ENCODE measurements at places on chromosomes 7 and 10.

DNA sequence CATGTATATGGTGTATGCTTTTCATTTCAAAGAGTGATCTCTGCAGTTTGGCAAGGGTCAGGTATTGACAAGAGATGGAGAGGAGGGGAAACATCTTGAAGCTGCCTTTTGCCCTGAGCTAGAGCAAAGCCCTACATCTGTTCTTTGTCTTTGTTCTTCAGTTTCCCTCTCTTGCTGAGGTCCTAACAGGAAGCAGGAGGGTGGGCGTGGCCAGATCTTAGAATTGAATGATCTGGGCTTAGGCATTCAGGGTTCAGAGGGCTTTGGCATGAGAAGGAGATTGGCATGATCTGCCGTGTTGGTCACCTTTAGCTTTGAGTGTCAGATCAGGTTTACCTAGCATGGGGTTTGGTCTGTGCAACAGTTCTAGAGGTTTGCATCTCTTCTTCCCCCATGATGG is 41.3 kb downstream of the LRMDA start:
- DNase-seq: no peak

GRCh38 chr7:105261689-105262088 is 127.0 kb downstream of the SRPK2 start:
- no peak for DNase-seq

DNA sequence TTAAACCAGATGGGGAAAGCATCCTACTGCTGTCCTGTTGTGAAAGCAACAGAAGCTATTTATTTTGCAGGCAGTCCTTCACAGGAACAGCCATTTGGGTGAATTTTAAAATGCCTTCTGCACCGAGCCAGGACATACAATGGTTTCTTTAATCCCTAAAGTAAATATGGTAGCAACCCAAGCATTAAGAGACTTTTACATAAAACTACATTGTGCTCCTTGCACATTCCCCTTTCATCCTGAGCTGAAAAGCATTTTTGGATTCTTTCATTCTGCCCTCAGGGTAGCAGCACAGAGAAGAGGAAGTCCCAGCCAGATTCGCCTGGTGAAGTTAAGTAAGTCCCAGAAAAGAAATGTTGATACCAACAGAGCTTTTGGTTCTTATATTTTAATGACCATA is 84.0 kb upstream of the FAM3C start:
- no peak for DNase-seq

- no peak for DNase-seq
Observed at GRCh38 chr10:52314822-52315552, 906 bp downstream of the DKK1 start.

DNA sequence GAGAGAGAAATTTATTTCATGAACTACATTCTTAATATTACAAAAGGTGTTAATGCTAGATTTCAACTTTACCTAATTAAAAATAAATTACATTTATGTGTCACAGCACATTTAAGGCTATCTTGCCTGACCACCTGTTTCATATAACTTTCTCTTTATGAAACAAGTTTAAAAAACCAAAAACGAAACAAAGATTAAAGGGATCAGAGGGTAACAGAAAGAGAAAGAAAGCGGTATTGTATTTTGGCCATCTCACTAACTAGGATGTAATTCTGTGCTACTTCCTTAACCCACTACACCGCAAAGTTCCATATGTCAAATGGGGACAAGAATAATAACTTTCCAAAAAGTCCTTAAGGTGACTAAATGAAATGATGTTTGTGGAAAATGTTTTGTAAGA is 6.3 kb upstream of the RHOBTB1 start:
- no peak for DNase-seq

GRCh38 chr10:51867956-51868355 is 168.6 kb upstream of the CSTF2T start:
- DNase-seq: no peak

GRCh38 chr10:70943249-70943648 is 54.9 kb upstream of the PCBD1 start:
- no peak for DNase-seq

DNA sequence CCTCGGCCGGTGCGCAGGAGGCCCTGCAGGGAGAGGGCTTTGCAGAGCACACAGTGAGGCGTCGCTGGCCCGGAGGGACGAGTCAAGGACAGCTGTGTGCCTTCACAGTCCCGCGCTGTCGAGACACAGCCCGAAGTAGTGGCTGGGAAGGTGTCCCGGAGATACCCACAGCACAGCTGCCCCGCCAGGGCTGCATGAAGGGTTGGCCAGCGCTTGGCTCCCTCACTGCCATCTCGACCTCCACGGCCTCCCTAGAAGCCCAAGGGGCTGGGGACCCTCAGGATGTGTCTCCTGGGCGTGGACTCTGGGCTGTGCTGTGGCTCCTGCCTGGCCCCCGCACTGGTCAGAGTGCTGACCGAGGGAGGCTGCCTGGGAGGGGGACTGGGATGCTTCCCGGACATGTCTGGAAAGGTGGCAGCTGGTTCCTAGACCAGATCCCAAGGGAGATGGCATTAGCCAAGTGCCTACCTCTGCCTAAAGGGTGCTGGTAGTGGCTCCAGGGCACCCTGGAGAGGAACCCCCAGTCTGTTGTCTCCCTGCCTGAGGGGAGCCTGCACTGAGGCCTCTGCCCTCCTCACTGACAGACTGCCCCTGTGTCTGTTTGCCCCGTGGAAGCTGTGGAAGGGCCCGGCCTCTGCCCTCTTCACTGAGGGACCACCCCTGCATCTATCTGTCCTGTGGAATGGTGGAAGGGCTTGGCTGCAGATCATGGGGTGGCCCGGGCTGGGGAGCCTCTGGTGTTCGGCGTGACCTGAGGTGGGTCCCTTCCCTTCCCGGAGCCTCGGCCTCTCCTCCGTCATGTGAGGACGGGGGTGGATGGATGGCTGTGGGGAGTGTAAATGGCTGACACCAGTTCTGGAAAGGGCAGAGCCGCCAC is 5.8 kb downstream of the ELFN1 start:
- DNase-seq: no peak

- DNase-seq: no peak
Observed at GRCh38 chr10:75331081-75331480, 70.5 kb downstream of the ZNF503 start.

- no peak for DNase-seq
Observed at GRCh38 chr10:131490991-131491594, 179.6 kb upstream of the TCERG1L start.

DNA sequence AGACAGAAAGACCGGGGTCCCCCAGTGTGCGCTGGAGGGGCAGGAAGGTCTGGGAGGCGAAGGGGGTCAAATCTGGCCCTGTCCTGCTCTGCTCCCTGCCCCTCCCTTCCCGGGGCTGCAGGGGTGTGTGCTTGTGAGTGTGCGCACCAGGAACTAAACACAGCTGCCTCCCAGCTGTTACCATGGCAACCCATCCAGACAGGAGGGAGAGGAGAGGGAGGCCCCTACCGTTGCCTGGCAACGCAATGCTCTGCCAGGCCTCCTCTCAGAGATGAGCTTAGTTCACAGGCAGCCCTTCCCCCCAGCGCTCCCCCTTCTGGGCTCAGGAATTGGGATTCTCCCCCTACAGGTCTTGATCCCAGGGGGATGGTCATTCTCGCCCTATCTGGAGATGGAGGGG is 6.1 kb downstream of the NYAP1 start:
- no peak for DNase-seq

DNA sequence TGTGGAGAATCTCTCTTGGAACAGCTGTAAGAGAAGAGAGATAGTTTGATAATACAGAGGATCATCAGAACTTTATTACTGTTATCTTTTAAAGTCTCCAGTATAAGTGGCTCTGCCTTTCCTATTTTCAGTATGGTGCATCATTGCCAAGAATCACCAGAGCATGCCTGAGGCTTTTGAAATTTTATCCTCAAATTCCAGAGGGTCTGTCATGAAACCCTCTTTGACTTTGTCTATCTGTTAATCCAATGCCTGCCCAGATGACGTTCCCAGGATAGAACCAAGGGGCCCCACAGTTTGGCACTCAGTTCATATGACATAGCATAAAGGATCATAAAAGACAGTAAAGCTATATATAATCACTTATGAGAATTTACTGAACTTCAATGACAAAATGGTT is 35.3 kb upstream of the SEMA3C start:
- DNase-seq: no peak

DNA sequence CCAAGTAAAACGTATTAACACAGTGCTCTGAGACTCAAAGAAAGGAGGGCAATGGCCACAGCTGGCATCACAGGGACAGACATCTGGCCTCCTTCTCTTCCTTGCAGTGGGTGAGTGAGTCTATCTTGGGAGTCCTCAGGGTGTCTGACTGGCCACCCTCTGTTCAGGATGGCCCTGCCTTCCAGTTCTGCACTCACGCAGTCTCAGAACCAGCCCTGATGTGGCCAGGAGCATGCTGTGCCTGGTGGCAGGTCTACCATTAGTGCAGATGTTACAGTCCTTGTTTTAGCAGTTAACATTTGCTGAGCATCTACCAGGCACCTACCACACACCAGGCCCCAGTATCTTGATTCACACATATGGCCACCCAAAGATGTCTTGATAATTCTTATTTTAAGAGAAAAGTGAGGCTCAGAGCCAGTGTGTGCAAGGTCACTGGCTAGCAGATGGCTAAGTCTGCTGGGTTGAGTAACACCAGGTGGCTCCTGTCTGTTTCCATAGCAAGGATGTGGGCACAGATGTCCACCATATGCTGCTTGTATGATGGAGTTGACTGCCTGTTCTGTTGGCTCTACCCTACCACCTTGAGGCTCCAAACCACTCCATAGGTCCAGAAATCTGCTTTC is 23.2 kb upstream of the ARHGAP22 start:
- no peak for DNase-seq

GRCh38 chr10:34743814-34744213 is 71.3 kb downstream of the PARD3 start:
- DNase-seq: no peak

DNA sequence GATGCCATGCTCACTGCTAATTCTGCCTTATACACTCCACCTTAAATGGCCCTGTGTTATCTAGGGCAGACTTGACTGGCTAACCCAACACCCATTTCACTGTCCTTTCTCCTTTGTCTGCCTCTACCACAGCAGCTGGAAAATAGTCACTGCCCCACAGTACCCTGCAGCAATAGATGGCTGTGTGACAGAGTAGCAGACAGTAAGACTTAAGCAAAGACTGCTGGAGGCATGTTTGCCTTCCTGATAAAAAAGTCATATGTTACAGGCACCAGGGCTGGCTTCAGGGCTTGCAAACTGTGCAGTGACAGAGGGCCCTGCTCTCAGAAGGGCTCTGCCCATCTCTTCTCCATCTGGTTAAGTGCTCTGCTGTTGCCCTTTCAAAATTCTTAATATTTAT is 332.6 kb upstream of the GHITM start:
- no peak for DNase-seq

DNA sequence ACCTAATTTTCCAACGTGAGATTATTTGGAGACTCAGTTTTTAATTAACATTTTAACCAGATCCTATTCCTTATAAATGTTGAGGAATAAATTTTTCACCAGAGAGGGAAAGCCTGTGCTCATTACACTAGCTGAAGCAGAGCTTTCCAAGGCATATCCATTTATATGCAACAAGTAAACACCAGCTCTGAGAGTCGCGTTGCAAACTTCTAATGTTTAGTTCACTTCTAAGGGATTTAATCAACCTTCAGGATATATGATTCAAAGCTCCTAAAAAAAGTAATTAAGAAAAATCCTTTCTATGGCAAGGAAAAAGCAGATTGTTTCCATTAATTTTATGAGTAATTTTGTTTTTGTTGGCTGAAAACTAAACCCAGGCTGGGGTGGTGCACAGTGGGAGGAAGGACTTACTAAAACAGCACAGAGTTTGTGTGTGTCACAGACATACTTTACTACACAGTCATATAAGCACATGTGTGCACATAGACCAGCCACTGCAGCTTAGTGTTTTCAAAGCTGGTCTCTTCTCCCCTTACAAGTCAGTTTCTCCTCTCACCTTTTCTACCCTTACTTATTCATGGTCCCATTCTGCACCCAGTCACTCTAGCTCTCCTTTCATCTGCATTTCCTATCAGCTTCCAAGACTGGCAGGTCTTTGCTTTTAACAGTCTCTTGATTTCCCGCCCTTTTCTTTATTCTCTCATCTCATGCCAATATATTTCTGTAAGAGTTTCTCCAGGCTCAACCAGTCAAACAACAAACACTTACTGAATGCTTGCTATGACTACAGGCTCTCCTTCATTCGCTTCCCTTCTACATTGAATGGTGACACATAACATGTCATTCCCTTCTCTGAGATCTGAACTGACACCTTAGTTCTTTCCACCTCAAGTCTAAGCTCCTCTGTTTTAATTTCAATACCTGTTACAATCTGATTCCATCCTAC is 81.1 kb upstream of the FZD1 start:
- DNase-seq: no peak

- no peak for DNase-seq
Observed at GRCh38 chr7:112105584-112106530, 100.3 kb downstream of the DOCK4 start.

- no peak for DNase-seq
Observed at GRCh38 chr7:2785071-2785500, 59.0 kb downstream of the GNA12 start.

GRCh38 chr10:68856352-68856751 is 29.0 kb downstream of the STOX1 start:
- DNase-seq: no peak

DNA sequence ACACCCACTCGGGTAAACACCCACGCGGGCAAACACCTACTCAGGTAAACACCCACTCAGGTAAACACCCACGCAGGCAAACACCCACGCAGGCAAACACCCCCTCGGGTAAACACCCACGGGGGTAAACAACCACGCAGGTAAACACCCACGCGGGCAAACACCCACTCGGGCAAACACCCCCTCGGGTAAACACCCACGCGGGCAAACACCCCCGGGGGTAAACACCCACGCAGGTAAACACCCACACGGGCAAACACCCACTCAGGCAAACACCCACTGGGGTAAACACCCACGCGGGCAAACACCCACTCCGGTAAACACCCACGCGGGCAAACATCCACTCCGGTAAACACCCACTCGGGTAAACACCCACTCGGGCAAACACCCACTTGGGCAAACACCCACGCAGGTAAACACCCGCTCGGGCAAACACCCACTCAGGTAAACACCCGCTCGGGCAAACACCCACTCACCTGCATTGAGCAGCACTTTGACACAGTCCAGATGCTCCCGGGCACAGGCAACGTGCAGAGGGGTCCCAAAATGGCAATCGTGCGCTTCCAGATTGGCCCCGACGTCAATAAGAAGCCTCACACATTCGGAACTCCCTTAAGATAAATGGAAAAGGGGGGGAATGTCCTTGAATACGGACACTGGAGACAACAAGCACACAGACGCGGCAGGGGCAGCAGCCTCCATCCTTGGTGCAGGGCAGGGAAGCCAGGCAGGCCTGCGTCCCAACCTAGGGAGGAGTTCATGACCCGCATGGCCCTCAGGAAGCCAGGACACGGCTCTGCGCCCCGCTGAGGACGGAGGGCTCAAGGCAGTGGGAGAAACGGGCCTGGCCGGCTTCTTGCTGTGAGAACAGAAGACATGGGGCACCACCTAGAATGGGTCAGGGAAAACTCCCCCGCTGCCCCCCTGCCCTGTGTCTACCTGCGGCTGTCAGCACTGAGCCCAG is 17.6 kb downstream of the ASB13 start:
- DNase-seq: no peak

Measured in effector CD8-positive, alpha-beta T cell (primary cell).